NCI-H1105 treated with DMSO at 0.1 percent for 48 hours (cell line): ENCODE measurements at places on chromosomes 3 and 15.

DNA sequence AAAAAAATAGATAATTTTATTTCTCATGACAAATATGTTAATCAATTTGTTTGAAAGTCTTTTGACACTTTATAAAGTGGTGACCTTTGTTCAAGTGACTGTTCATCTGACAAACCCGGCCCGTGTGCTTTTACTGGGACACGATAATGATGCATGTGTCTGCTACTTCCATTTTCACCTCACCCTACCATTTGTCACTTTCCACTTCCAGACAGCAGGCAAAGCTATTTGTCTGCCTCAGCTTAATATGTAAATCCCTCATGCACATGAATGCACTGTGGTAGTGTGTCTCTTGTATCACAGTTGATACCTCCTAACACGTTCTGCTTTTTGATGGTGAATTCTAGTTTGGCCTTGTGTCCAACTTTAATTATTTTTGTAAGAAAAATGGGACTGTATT lies 204.3 kb downstream of the BBX start:
- no peak for DNase-seq

DNA sequence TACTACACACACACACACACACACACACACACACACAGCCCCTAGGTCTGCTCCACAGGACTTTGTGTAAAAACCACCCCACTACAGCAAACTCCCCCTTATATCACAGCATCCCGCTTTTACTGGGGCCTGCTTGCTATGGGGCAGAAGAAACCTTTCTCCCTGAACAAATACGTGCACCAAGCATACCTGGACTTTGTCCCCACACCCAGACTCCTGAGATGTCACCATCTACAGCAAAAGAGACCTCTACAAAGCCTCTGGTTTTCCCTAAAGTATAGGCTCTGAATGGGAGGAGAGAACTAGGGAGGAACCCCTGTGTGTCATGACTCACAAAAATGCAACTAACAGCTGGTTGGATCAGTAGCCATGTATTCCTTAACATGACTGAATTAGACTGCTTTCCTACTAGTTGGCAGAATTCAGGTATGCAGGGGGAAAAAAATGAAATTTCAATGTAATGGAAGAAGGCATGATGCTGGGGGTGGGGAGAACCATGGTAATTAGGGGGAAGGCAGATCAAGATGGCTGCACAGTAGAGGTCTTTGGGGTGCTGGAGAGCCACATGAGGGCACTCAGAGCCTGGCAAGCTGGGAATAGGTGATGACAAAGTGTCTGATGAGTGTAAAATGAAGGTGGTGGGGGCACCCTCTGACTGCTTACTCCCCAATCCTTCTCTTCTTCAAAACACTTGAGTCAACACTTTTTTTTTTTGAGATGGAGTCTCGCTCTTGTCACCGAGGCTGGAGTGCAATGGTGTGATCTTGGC lies 45.9 kb downstream of the DAPK2 start:
- no peak for DNase-seq

DNA sequence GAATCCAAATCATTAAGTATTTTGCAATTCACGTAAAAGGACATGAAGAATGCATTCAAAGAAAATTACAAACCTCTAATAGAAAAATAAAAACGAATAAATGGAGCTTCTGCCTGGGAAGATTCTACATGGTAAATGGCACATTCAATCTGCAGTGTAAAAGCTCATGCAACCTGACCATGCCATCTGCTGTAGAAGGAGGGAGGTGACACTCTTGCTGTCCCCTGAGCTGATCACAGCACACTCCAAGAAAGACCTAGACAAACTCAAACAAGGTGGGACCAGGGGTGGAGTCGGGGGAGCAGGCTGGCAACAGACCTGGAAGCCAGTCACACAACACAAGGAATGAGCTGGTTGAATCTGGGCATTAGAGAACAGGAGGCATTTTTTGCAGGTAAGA lies 101.8 kb downstream of the BDH1 start:
- peak; percentile 16 for DNase-seq

DNA sequence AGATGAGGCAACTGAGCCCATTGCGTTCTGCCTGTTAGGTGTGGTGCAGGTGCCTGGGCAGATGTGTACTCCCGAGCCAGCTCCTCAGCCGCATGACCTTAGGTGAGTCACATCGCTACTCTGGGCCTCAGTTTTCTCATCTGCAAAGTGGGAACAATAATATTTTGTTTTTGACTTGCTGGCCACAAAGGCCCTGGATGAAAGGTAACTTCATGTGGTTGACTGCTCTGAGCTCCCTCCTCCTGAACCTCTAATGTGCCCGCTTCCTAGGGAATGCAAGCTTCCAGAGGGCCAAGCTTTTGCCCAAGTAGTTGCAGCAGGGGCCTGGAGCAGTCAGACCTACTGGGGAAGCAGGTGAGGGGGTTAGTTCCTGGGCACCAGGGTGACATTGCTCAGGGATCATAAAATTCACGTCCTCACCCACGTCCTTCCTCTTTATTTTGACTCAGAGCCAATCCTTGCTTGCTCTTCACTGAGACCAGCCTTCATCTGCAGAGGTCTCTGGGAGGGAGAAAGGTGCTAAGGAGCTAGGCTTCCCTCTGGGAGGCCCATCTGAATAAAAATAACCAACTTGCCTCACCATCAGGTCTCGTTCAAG lies 149.0 kb upstream of the TLE3 start:
- no peak for DNase-seq

GRCh38 chr3:183074261-183074660 lies 25.0 kb downstream of the MCCC1 start:
- DNase-seq, result no peak

- DNase-seq, result peak; percentile 31
Measured at GRCh38 chr3:31768479-31769125, 212.5 kb downstream of the OSBPL10 start.

GRCh38 chr3:127684871-127685707 lies 12.3 kb downstream of the ABTB1 start:
- DNase-seq, result no peak
